Left lung (tissue), 14 donors: ENCODE measurements at places on chromosomes 3 and 15. TPM values are rescaled to one million over a fixed set of nuclear protein-coding genes. Genes with fewer than 3 reads are reported as not detected.

Gene CFAP91
- total RNA-seq: 5.6 TPM

Gene CISH
- 55.2 TPM for total RNA-seq

Gene SMAD6
- total RNA-seq: 84.9 TPM

Gene DUOX1
- total RNA-seq: 198 TPM

Gene IL12A
- 0.81 TPM for total RNA-seq

Gene C3orf85
- not detected for total RNA-seq

Gene GP9
- total RNA-seq: not detected

Gene CGNL1
- total RNA-seq: 31.2 TPM

Gene TRANK1
- total RNA-seq: 24.2 TPM

Gene HHATL
- 0.29 TPM for total RNA-seq

Gene FSD2
- total RNA-seq: not detected

Gene PTH1R
- total RNA-seq: 12.0 TPM
